ENCODE measurements at places on chromosomes 1 and 21. TPM values are rescaled to one million over a fixed set of nuclear protein-coding genes. Genes with fewer than 3 reads are reported as not detected.

Gene HTR6
- not detected for total RNA-seq

- no peak for DNase-seq
- H3K4me1 ChIP-seq: peaks cover 18% of the 10 kb centered on the region
- no peaks in the 10 kb centered on the region for H3K27me3 ChIP-seq
- H3K36me3 ChIP-seq: peaks cover 49% of the 10 kb centered on the region
Measured at GRCh38 chr21:44778094-44778493, 23.5 kb downstream of the UBE2G2 start.

Gene TP73
- 0.30 TPM for total RNA-seq

DNA sequence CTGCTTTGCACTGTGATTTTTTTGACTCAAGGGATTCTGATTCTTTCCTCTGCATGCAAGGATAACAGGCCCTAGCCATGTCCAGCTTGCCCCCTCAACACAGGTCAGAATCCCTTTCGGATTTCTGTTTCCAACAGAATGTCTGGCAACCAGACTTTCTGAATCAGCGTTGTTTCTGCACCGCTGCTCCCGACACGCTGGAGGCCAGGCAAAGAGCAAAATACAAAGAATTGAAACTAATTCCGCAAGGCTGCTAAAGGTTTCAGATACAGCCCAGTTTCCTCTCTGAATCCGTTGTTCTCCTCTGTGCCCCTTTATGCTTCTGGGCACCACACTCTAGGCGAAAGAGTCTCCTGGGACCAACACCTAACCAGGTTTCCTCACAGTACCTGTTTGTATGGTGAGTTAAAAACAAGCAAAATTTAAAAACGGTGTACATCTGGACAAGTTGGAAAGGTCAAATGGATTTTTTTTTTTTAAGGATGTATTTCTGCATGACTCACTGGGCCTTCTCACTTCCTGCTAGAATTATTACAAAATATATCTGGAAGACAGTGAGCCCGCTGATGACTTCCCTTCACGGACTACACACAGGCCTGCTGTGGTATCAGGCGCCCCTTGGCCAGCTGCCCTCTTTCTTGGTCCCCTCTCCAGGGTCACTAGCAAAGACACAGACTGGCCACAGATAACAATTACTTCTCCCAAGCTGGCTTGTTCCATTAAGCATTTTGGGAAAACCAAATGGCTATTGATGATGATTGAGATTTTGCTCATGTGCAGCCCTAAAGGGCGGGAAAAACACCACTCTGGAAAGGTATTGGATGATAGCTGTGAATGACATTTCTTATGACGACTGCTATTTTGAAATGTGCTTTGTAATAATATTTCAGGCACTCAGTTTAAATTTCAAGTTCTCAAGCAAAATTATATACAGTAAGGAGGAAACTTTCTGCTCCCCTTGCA lies 118.3 kb downstream of the TGFB2 start:
- peaks cover 61% of the 10 kb centered on the region for H3K4me1 ChIP-seq
- H3K36me3 ChIP-seq: no peaks in the 10 kb centered on the region
- H3K4me3 ChIP-seq: no peak overlapping the region
- H3K27ac ChIP-seq: peak overlapping the region; percentile 84
- H3K27me3 ChIP-seq: no peaks in the 10 kb centered on the region

Gene OR10Z1
- not detected for total RNA-seq

Data from tibial nerve (tissue), 4 donors.